HEK293T (cell line): ENCODE measurements at places on chromosomes 12 and 14.

- no peak for DNase-seq
Measured at GRCh38 chr12:117277875-117278274, 83.6 kb downstream of the NOS1 start.

DNA sequence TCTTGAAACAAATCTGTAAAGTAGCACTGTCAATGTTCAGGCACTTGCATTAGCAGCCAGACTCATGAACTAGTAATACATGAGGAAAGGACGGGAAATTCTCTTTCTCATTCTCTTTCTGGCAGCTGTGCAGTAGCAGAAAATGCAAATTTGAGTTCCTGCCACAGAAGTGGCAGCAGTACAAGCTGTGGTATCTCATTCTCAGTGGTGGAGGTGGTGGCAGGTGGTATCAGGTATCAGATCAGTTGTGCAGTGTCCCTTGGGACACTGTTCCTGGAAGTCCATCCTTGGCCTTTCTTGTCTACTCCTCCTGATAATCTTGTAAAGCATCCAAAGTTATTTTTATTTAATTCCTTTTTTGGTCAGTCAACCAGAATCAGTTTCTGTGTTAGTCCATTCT, 103.0 kb downstream of the C12orf42 start:
- DNase-seq: no peak

- DNase-seq: no peak
Measured at GRCh38 chr12:115023279-115024265, 339.6 kb upstream of the TBX3 start.

DNA sequence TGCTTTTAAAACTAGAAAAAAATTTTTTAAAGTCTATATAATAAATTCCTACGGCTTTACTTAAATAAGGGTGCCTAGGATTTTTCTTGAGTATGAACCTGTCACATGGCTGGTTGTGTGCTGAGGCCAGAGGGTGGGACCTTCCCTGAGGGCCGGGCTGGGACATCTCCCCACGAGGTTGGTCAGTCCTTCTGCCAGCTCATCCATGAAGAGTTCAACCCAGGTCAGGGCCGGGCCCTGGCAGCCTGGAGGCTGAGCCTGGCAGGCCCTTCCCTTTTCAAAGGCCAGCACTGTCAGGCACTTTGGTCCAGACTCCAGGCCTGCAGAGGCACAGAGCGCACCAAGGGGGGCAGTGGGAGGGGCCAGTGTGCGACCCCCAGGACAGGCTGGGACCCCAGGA, 31.7 kb downstream of the TNFAIP2 start:
- DNase-seq: no peak

- DNase-seq: no peak
Measured at GRCh38 chr12:56957229-56958052, at the start of gene RDH16. Gene RDH16, minus strand, starts transcription at chr12:56957608. Its CDS starts 146 bp downstream, at chr12:56957462.

DNA sequence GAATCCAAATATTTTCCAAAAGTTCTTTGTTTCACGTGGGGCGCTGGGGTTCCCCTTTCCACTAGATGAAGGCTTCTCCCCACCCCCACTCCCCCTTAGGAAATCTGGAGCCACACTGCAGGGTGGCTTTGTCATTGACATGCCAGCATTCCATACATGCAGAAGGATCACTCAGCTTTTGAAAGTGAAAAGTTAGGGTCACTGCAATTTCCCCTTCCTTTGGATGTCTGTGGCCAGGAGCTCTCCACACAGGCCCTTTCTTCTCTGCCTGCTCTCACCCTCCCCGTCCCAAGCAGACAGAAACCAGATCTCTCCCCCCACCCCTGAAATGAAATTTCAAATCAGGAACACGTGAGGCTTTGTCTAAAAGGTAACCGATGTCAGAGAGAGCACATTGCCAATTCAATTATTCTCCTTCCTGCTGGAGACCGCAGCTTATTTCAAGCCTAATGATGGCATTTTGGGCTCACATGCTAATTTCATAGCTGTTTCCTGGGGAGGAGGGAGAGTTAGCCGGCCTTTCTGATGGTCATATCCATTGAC, 153.9 kb upstream of the RFLNA start:
- DNase-seq: no peak

DNA sequence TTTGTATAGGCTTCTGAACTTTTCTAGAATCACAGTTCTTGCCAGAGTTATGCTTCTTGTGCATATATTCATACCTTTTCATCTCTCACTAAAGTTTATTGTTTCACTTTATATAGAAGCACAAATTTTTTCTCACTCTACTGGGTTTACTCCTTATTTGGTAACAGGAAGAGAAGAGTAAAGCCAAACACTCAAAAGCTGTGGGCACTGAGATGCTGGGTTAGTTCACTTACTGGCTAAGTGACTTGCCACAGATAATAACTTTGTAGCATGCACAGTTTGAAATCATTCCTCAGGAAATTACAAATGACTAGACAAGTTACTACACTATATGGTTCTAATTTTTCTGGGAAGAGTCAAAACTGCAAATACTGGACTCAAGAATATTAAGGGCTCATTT, 7.8 kb downstream of the HIGD1C start:
- DNase-seq: no peak

- no peak for DNase-seq
Measured at GRCh38 chr14:94936901-94937685, 167.2 kb upstream of the GSC start.

DNA sequence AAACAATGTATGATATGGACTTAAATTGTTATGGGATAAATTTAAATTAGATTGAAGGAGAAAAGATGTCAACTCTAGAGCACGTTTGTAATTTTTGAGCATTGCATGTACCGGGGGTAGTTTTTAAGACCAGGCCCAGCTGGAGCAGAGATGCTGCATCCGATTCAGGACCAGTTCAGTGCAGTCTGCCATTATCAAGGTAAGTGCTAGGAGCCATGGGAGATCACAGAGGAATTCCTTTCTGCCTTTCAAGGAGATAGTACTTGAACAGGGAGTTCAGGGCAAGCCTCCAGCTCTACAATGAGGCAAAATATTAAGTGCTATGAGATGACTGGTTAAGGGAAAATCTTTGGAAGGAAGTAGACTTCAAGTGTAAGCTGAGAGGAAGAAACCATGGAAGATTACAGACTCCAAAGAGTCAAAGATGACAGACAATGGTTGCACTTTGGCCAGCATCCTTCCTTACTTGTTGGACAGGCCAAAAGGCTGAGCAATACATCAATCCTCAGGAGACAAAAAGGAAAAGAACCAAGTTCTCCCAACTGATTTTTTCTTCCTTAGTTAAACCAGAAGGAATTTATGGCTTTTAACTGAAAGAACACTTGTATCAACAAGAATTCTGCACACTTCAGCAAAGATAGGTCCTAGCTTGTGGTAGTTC, 113.2 kb upstream of the HIF1A start:
- DNase-seq: no peak

GRCh38 chr14:34741840-34742239, 27.4 kb upstream of the CFL2 start:
- no peak for DNase-seq

GRCh38 chr12:109757671-109758265, 44.1 kb downstream of the FAM222A start:
- no peak for DNase-seq

DNA sequence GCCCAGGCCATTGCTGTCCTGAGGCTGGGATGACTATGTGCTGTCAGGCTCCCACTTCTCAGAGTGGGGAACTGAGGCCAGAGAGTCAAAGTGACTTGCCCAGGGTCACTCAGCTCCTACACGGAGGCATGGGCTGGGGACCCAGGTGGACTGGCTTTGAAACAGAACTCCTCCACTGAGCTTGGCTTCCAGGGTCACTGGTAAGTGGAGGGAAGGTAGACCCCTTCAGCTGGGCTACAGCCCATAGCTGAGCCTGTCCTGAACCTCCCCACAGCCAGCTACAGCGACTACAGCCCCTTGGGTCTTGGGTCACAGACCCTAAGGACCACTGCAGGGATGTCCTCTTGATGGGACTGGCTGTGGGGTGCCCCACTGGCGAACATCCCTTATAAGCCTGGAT, 40.3 kb upstream of the TRAF3 start:
- no peak for DNase-seq

DNA sequence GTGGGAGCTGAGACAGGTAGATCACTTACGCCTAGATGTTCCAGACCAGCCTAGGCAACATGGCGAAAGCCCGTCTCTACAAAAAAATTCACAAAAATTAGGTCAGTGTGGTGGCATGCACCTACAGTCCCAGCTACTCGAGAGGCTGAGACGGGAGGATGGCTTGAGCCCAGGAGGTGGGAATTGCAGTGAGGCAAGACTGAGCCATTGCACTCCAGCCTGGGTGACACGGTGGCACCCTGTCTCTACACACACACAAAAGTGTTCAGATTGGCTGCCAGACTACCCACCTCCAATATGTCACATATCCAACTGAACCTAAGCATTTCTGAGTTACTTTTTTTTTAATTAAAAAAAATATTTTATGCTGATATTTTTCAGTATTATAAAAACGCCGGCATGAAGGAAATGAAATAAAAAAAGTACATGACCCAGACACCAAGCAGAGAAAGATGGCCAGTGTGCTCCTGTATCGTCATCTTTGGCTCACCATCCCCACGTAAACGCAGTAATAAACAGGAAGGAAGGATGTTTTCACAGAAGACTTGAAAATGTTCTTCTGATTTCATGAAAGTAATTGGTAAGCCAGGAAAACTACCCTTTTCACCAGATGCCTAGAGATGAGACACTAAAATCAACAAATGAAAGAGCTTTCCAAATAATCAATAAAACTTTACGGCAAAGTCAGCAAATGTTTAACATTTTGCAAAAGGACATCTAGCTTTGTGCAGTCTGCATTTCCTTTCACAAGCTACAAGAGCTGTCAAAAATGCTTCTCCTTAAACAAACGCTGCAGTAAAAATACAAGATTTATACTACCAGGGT, 26.4 kb downstream of the CDC42BPB start:
- no peak for DNase-seq

DNA sequence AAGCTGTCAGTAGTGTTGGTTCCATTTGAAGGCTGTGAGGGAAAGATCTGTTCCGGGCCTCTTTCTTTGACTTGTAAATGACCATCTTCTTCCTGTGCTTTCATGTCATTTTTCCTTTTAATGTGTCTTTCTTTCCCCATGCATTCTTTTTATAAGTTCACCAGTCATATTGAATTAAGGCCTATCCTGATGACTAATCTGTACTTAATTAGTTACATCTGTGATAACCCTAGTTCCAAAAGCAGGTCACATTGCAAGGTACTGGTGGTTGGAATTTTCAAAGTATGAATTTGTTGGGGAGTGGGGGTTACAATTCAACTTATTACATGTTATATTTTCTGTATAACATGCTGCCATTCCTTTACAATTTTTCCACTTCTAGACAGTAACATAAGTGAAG, 1642.1 kb upstream of the FLRT2 start:
- no peak for DNase-seq

DNA sequence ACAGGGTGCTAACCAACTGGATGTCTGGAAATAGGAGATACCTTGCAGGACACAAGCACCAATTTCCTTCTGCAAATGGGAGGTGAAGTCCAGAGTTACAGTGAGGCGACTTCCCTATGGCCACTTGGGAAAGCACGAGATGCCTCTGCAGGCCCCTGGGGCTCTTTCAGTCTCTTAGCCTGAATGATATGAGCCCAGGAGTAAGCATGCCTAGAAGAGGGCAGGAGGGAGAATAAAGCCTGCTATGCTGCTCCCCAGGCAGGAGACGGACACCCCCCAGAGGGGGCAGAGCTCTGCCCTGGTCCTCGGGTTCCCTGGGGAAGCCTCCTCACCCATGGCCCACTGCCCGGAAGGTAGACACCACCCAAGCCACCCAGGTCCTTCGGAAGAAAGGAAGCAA, 105.1 kb downstream of the GCH1 start:
- DNase-seq: no peak

- no peak for DNase-seq
Measured at GRCh38 chr12:11787933-11788849, 138.7 kb downstream of the ETV6 start.

GRCh38 chr14:99441918-99442317, 38.7 kb downstream of the SETD3 start:
- DNase-seq: no peak
